ENCODE measurements at places on chromosomes 13 and 19. TPM values are rescaled to one million over a fixed set of nuclear protein-coding genes. Genes with fewer than 3 reads are reported as not detected.

Gene FOXO1
- total RNA-seq, result 103 TPM

DNA sequence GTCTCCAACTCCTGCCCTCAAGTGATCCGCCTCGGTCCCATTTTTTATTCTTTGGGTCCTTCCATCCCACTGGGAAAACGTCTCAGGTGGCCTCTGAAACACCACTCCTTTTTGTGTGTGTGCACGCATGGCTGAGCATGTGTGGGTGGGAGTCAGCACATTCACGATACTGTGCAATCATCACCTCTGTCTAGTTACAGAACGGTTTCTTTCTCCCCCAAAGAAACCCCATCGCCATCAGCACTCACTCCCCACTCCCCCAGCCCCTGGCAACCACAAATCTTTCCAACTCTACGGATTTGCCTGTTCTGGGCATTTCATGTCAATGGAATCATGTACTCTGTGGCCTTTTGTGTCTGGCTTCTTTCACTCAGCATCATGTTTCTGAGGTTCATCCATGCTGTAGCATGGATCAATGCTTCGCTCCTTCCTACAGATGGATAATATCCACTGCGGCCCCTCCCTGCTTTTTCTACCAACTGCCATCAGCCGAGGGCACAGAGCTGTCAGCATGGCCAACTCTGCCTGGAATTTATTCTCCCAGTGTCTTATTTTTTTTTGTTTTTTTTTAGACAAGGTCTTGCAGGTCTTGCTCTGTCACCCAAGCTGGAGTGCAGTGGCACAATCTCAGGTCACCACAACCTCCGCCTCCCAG lies 9.7 kb downstream of the F2RL3 start:
- DNase-seq, result no peak

Gene C19orf81
- total RNA-seq, result 2.4 TPM

Gene PCSK4
- total RNA-seq, result 11.1 TPM

DNA sequence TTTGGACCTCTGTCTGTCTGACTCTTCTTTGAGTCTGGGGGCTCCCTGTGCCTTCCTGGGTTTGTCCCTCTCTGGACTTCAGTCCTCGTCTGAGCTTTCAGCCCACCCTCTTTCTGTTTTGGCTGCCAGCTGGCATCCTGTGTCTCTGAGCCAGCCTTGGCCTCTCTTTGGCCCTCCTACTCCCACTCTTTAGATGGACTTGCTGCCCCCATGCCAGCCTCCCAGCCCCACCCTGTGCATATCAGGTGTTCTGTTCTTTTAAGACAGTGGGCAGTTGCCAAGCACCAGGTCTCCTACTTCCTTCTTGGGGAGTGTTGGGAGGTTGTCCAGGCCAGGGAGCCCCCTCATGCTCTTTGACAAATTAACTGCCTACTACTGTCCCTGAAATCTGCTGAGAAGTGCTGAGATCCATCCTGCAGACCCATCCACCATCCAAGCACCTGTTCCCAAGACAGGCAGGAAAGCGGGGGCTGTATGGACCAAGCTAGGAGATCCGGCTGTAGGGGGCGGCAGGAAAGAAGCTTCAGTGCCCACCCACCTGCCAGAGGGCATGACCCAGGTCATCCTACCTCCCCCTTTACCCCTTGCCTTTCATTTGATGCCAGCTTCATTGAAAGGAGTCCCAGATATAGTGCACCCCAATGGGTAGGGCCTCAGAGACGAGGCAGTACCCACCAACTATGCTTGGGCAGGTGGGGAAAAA lies 9.6 kb downstream of the CIC start:
- no peak for DNase-seq

GRCh38 chr19:2824129-2824528 lies 4.5 kb downstream of the ZNF554 start:
- DNase-seq, result no peak

DNA sequence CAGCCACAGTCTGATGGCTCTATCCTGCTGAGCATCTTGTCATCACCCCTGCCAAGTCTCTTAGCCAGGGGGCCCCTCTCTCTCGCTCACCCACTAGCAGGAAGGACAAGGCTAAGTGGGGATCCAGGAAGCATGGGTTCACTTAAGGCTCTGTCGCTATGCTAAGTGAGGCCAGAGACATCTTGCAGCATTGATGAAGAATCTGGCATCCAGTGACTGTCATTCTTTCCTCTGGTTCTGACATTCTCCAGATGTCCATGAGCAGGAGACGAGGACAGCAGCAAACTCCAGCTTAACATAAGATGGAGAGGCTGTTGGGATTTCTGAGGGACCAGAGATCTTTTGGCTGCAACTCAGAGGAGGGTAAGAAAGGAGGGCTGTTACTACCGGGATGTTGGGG lies 230.2 kb downstream of the TSHZ3 start:
- DNase-seq, result no peak

DNA sequence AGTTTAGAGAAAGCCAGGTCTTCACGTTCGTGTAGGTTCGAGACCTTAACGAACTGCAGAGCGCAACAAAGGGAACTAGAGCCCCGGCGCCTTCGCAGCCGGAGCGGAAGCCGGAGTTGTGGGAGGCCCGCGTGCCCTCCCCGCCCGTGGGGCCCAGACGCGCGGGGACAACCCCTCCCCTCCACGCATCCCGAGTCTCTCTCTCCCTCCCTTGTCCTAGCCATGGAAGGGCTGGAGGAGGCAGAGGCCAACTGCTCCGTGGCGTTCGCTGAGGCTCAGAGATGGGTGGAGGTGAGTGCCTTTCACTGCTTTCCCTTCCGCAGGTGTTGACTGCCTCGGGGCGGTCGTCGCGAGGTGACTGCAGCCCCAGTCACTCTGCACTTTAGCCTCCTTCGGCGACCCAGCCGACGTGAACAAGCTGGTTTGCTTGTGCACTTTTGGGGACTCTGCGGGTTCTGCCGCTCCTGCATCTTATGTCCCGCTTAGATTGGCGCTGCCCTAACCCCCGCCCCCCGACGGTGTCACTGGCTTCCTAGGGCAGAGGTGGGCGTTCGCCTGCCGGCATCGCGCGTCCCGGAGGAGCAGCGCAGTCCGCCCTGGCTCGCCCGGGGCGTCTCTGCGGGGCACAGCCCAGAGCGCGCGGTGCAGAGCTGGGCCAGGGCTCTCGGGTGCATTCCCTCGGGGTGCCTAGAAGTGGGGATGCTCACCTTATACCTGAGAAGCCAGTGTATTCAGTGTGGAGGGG lies 478 bp downstream of the LMO7 start:
- peak; percentile 34 for DNase-seq

- no peak for DNase-seq
Measured at GRCh38 chr13:53159431-53159830, 130.8 kb downstream of the OLFM4 start.

Measured in naive thymus-derived CD8-positive, alpha-beta T cell (primary cell).